ENCODE measurements at places on chromosomes 11 and 22.
A peak's percentile ranks its signal among the peaks of the same experiment; 100 is the strongest.

DNA sequence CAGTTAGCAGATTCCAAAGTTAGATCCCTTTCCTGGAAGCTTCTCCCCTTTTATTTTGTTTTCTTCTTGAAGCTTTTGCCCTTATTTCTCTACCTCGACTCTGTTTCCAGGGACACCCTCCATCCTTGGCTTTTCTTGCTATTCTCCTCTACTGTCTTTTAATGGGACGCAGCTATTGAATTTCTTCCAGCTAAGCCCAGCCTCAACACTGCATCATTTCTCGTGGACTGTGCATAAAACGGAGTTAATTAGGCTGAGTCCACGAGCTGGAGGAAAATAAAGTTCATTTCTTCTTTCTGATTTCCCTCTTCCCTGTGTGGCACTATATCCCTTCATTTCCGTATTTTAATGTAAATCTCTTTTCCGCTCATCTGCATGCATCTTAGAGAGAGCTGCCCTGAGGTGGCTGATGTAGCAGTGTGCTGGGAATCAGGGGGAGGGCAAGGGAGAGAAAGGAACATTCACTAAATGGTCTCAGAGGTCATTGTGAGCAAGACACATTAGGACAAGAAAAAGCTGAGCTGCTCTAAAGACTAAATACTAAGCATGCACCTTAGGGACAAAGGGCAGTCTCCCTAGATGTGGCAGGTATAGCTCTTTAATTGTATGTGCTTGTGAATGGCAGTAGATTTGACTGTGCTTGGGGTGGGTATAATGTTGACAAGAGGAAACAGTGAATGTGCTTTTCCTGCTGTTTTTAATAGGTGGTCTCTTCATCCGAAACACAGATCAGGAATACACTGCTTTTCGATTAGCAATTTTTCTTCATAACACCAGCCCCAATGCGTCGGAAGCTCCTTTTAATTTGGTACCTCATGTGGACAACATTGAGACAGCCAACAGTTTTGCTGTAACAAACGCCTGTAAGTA, 1.9 kb downstream of the GRIA4 start:
- DNase-seq = peak; percentile 25

GRCh38 chr22:49599691-49600455, 227.8 kb downstream of the BRD1 start:
- DNase-seq = no peak

GRCh38 chr11:14015711-14016110, 53.2 kb downstream of the SPON1 start:
- no peak for DNase-seq

DNA sequence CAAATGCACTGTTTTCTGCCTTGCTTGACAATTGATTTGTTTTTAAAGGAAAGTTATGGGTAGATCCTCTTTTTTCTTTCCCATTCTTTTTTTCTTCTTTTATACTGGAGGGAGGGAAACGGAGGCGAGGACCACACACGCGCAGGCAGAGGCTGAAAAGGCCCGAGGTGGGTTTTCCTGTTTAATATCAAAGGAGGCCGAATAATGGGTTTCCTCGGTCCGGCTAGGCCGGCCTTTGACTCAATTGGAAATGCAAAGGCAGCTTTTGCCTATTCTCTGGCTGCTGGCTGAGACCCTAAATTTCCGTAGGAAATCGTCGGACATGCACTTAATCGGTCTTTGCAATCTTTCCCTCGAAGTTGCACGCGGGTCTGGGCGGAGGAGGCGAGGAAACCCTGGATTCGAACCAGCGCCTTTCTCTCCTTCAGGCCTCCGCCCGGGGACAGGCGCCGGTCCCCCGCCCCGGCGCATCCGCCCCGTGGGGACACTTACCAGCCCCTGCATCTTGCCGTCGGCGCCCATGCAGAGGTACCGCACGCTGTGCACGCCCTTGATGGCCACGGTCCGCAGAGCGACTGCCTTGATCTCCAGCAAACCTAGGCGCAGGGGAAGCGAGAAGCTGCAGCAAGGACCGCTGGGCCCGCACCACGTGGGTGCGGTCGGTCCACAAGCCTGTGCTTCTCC, 911 bp downstream of the FGF19 start:
- no peak for DNase-seq

DNA sequence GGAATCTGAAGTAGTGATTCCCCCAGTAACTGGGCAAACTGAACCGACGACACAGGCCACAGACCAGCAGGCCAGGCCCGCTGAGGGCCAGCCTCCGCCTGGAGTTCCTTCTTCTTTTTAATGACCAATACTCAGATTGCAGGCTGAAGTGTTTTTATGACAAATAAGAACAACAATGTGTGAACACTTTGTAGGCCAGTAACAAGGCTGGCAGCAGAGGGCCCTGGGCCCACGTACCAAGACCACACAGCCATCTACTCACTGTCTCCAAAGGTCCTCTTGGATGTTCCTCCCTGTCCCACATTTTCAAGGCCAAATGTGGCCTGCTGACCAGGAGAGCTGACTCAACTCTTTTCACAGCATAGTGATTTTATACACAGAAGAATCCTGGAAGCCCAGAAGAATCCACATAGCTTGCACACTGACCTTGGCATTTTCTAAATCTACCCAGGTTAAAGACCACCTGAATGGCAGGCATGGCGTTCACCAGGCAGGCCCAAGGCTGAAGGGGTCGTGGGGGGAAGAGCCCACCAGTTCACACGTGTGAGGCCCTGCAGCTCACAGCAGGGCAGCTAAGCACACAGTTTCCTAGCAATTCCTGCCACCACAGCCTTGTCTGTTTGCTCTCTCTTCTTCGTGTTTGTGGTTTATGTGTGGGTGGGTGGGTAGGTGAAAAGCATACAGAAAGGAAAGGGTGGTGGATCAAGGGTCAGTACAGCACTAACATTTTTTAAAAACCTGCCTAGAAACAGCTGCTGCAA, 13.3 kb downstream of the SMCO4 start:
- DNase-seq = no peak

GRCh38 chr11:25981998-25982397, 349.9 kb upstream of the ANO3 start:
- no peak for DNase-seq

All from NCI-H446 (cell line).